ENCODE measurements at places on chromosomes 2 and 18. TPM values are rescaled to one million over a fixed set of nuclear protein-coding genes. Genes with fewer than 3 reads are reported as not detected.
A peak's percentile ranks its signal among the peaks of the same experiment; 100 is the strongest.

OR6B2 gene
- not detected for total RNA-seq

DNA sequence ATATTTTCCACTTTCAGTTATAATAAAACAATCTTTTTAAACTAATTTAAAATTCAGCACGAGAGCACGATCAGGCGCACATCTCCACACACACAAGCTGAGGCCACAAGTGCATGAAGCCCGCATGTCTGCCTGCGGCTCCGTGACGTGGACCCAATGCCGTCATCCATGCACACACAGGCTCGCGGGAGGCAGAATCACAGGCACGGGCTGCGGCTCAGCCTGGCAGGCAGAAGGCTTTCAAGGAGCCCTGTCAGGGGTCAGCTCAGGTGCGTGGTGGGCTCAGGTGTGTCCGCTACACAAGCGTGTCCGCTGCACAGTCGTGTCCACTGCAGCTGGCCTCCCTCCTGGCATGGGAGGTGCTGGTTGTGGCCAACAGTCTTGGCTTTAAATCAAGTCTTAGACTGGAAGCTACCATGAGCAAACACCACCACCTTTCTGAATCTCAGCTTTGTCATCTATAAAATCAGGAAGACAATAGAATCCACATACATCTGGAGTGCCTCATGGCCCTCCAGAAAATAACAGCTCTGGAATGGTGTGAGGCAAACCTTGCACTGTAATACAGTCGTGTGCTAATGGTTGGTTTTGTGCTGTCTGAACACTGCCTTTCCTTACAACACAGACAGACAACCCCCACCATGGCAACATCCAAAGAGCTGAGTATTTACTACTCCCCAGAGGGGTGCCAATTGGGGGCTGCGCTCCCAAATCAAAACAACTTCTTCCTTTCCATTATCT is 210.1 kb downstream of the NDUFA10 start:
- no peaks in the 10 kb centered on the region for H3K27me3 ChIP-seq
- DNase-seq, result no peak
- H3K36me3 ChIP-seq, result no peaks in the 10 kb centered on the region
- H3K4me3 ChIP-seq, result no peak overlapping the region

SIX3 gene
- 5.2 TPM for total RNA-seq

- no peak for DNase-seq
- H3K27me3 ChIP-seq, result no peaks in the 10 kb centered on the region
- H3K36me3 ChIP-seq, result no peaks in the 10 kb centered on the region
Measured at GRCh38 chr2:161004379-161004778, 155.8 kb upstream of the TANK start.

DNA sequence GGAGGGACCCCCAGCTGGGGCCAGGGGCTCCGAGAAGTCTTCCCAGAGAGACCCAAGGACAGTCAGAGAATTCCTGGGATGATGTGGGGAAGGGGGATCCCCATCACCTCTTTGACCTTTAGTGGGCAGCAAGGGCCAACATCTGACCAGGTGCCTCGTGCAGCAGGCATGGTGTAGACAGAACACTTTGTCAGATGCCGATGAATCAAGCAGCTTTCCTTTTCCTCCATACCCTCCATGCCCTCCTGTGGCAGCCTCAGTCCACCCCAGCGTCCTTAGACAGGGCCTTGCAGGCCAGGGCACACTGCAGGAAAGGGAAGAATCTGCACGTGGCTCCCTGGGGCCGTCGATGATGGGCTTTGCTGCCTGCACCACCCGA is 26.3 kb downstream of the GPR55 start:
- H3K36me3 ChIP-seq, result no peaks in the 10 kb centered on the region
- peaks cover 4% of the 10 kb centered on the region for H3K4me1 ChIP-seq
- peak; percentile 33 for DNase-seq
- peak overlapping the region; percentile 89 for H3K27ac ChIP-seq
- H3K4me3 ChIP-seq, result no peak overlapping the region

MFSD2B gene
- total RNA-seq, result 0.99 TPM

- DNase-seq, result no peak
- H3K27ac ChIP-seq, result no peak overlapping the region
- peaks cover 8% of the 10 kb centered on the region for H3K4me1 ChIP-seq
Measured at GRCh38 chr2:96111257-96111640, 5.1 kb downstream of the ADRA2B start.

DNA sequence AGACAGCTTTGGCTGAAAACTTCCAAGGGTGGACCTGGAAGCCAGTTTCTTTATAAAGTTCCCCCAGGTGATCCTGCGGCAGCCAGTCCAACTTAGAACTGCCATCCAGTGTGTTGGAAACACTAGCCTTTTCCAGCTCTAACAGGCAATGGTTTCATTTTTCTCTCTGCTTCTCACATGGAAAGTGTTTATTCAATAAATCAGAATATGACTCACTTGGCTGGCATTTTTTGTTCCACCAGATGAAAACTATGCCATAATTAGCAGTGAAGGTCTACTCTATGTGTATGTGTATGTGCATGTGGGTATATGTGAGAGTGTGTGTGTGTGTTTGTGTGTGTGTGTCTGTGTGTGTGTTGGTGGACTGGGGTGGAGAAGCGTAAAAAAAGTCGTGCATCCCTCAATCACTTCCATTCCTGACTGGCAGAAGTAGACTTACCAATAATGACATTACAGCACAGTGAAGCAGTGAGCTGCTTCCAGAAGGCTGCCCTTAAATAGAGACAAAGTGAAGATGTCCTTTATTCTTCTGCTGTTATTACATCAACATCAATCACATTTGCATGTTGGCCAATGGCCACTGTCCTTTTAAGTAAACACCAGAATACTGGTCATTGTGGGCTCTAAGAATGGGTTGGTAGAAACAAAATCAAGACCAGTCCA is 90.9 kb upstream of the SETBP1 start:
- H3K27ac ChIP-seq, result no peak overlapping the region
- no peaks in the 10 kb centered on the region for H3K36me3 ChIP-seq
- no peak overlapping the region for H3K4me3 ChIP-seq
- DNase-seq, result no peak
- H3K27me3 ChIP-seq, result no peaks in the 10 kb centered on the region

DNA sequence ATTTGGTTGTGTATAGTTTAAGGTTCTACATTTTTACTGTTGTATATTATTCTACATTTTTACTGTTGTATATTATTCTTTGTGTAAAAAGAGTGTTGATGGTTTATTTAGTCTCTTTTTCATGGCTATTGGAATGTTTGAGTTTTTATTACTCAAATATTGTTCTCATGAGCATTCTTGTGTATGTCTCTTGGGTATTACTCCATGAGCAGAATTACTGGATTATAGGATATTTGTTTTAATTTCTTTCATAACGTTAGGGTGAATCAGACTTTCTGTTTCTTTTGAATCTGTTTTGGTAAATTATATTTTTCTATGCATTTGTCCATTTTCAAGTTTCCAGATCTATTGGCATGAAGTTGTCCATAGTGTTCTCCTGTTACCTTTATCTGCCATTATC is 111.6 kb downstream of the DYNAP start:
- no peak for DNase-seq
- no peaks in the 10 kb centered on the region for H3K27me3 ChIP-seq
- no peaks in the 10 kb centered on the region for H3K4me1 ChIP-seq
- no peaks in the 10 kb centered on the region for H3K36me3 ChIP-seq
- no peak overlapping the region for H3K4me3 ChIP-seq

GRCh38 chr2:25517701-25518100 is 155.7 kb downstream of the DTNB start:
- no peaks in the 10 kb centered on the region for H3K36me3 ChIP-seq
- H3K27ac ChIP-seq, result no peak overlapping the region
- H3K27me3 ChIP-seq, result no peaks in the 10 kb centered on the region

DNA sequence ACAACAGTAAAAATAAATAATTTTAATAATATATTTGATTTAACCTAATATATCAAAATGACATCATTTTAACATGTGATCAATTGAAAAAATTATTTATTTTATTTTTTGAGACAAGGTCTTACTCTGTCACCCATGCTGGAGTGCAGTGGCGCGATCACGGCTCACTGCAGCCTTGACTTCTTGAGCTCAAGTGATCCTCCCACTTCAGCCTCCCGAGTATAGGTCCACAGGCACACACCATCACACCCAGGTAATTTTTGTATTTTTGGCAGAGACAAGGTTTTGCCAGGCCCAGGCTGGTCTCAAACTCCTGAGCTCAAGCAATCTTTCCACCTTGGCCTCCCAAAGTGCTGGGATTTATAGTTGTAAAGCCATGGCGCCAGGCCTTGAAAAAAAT is 126.7 kb upstream of the COPS8 start:
- H3K4me1 ChIP-seq, result peaks cover 6% of the 10 kb centered on the region
- no peak overlapping the region for H3K27ac ChIP-seq
- no peaks in the 10 kb centered on the region for H3K36me3 ChIP-seq
- DNase-seq, result no peak
- no peaks in the 10 kb centered on the region for H3K27me3 ChIP-seq
- no peak overlapping the region for H3K4me3 ChIP-seq

CENPA gene
- total RNA-seq, result 21.5 TPM

GRCh38 chr2:12465631-12466135 is 251.1 kb upstream of the TRIB2 start:
- no peak overlapping the region for H3K4me3 ChIP-seq
- H3K36me3 ChIP-seq, result no peaks in the 10 kb centered on the region
- H3K27ac ChIP-seq, result no peak overlapping the region

CSRNP3 gene
- 13.6 TPM for total RNA-seq

Data from endodermal cell (in vitro differentiated cells).